Kidney epithelial cell (primary cell): ENCODE measurements at places on chromosomes 7 and 10. TPM values are rescaled to one million over a fixed set of nuclear protein-coding genes. Genes with fewer than 3 reads are reported as not detected.
A peak's percentile ranks its signal among the peaks of the same experiment; 100 is the strongest.

The FRMD4A gene
- total RNA-seq, result 27.4 and 28.2 TPM in 2 replicates

GRCh38 chr10:1715821-1716220, 21.5 kb downstream of the ADARB2 start:
- DNase-seq, result peak; percentile 12

GRCh38 chr10:114021717-114022680, 21.7 kb upstream of the ADRB1 start:
- DNase-seq, result no peak

DNA sequence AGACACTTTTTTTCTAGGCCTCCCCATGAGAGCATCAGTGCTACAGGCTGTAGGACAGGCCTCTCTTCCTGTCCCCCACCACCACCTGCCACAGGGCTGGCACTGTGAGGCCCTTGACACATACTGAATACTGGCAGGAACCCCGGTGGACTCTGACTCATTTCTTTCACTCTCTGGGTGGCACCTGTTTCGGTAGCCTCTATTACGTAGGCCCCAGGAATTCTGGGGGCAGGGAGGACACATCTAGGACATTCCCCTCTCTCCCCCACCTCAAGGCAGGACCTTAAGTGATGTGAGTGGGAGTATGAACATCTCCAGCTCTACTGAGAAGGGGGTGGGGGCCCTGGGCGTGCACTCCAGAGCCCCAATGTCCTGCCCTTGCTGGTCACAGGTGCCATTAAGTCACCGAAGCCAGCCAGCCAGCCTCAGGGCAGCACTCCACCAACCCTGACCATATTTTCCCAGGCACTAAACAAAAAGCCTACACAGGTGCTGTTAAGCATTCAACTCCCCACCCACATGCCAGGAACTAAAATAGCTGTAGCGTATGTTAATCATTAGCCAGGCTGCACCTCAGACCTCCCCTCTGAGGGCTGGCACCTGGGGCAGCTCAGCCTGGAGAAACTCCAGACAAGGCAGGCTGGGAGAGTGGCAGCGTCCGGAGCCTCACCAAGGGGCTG, 8.9 kb downstream of the ANXA11 start:
- DNase-seq, result peak; percentile 88

The CLIP2 gene
- 46.3 and 54.1 TPM in 2 replicates for total RNA-seq

DNA sequence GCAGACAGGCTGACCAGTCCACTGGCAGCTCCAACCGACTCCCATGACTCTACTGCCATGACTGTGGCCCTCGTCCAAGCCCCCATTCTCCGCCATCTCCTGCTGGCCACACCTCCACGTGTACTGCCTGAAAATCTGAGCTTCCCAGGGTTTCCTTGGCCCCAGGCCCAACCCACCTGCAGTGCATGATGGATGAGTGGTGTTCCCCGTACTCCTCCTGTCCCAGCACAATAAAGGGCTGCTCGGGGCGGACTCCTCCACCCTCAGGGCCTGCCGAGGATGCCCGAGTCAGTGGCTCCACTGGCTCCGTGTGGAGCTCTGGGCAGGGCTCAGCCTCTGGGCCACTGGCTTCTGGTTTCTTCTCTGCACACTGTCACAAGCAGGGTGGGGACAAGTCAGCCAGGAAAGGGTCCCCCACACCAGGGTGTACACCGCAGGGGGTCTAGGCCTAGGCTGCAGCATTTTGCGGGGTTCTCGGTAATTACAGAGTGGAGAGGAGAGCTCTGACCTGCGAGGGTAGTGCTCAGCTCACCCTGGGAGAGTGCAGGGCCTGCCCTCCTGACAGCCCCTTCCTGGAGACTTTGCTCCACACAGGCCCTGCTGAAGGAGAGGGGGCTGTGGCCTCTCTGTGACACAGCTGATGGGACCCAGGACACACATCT, 15.2 kb downstream of the WDR91 start:
- no peak for DNase-seq

DNA sequence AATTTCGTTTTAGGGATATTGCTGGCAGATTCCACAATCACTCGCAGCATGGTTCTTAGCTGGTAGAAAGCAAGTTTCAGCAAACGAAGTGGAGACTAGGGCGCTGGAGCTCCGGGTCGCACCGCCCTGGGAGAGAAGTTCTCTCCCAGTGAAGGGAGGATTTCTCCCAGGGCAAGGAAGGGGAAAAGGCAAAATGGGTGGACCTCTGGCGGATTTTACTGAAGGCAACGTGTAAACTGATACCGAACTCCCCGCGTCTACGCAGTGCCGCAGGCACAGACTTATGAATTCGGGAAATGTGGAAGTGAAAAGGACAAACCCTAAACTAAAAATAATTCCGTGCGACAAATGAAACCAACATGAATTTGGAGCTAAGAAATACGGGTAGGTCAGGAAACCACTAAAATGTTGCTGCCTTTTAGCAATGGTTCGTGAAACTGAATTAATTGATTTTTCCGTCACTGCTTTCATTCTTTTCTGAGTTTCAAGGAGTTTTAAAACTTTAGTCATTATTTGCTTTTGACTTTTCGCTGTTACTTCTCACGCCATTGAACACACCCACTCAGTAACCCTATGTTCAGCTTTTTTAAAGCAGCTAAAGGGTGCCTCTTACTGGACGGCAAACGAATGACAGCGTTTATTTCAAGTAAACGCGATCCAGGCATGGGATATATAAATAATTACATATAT, at the start of gene MYOF:
MYOF (minus strand) TSS at position 190 of the 690 bp plus-strand sequence; CDS start at position 50, 140 bp downstream.
- no peak for DNase-seq

DNA sequence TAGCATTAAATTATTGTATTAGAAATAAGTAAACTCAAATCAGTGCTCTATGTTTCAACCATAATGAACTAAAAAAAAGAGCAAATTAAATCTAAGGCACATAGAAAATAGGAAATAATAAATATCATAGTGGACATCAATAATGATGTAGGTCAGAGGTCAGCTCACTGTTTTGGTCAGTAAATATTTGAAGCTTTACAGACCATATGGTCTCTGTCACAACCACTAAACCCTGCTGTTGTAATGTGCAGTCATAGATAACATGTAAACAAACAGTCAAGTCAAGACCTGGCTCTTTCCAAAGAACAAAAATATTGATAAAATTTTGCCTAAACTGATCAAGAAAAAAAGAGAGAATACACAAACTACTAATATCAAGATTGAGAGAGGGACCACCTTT, 615.0 kb downstream of the SH2D4B start:
- no peak for DNase-seq

The LRIT1 gene
- not detected in 2 replicates for total RNA-seq
